ENCODE measurements at places on chromosomes 3 and 15.

- DNase-seq: no peak
Measured at GRCh38 chr3:128823631-128824030, 55.8 kb upstream of the ACAD9 start.

GRCh38 chr3:108394563-108394962, 98.2 kb downstream of the HHLA2 start:
- no peak for DNase-seq

DNA sequence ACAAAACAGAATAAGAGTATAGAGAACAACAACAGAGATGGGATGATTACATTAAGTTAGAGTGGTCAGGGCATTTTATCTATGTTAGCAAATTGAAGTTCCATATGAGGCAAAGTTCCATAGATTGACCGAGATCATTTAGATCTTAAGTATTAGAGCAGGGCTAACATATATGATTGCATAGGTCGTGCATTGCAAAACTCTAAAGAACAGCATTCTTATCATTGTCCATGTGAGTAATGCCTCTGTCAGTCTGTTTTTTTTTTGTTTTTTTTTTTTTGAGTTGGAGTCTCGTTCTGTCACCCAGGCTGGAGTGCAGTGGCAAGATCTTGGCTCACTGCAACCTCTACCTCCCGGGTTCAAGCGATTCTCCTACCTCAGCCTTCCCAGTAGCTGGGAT, 341.7 kb upstream of the KCNH8 start:
- DNase-seq: no peak

GRCh38 chr3:10552631-10552943, 47.2 kb upstream of the ATP2B2 start:
- DNase-seq: peak; percentile 63

DNA sequence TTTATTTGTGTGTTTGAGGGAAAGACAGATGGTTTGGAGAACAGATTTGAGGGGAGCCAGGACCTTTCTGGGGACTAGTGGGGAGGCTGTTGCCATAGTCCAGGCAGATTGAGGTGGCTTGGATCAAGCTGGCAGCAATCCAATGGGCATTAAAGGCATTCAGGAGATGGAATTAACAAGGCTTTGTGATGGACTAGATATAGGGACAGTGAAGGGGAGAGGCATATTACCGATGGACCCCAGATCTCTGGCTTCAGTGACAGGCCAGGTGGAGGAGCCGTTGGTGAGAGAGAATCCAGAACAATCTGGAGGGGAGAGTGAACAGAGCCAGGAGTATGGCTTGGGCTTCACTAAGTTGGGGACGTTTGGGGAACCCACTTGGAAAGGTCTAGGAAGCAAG, 124.8 kb downstream of the EEFSEC start:
- DNase-seq: no peak

- DNase-seq: no peak
Measured at GRCh38 chr3:36686516-36686915, 77.8 kb downstream of the DCLK3 start.

- DNase-seq: no peak
Measured at GRCh38 chr3:156323466-156323865, 203.1 kb downstream of the KCNAB1 start.

DNA sequence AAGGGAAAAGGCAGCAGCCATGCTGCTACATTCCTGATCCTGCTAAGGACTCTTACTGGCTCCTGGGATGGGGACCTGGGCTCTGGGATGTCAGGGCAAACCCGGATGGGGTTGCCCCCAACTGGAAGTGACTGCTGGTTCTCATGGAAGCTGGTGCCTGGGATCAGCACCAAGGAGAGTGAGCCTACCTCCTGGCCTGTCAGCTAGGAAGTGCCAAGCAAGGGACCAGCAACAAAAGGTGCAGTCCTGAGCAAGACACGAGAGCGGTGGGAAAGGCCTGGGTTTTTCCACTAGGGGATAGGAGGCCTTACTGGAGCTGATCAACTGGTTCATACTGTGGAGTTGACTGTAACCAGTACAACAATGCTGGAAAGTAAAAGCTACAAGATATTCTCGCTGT, 47.9 kb upstream of the SYNM start:
- no peak for DNase-seq

DNA sequence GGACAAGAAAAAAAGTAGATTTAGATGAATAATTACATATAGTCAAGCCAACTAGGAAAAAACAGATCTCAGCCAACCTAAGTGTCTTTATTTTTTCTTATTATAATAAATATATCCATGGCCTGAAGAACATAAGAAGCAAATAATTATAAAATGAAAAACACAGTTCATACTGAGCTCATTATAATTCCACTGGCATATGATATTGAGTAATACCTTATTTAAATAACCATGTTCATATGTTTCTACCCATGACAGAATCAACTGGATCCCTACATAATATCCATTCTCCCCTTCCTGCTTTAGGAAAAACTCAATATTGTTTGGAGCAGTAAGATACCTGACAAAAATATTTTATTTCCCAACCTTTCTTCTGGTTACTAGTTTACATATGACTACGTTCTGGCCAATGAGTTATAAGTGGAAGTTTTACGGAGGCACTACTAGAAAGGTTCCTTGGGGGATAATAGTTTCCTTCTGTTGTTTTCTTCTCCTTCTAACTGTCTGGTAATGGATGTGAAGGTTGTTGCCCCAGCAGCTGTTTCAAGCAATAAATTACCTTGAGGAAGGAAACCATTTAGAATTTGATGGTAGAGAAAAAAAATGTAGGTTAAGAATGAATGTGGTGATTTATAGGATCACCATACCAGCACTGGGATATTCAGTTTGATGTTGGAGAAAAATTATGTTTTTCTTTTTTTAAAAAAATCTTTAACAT, 184.1 kb upstream of the MBNL1 start:
- DNase-seq: no peak

GRCh38 chr3:185717121-185717520, 107.7 kb downstream of the IGF2BP2 start:
- no peak for DNase-seq

DNA sequence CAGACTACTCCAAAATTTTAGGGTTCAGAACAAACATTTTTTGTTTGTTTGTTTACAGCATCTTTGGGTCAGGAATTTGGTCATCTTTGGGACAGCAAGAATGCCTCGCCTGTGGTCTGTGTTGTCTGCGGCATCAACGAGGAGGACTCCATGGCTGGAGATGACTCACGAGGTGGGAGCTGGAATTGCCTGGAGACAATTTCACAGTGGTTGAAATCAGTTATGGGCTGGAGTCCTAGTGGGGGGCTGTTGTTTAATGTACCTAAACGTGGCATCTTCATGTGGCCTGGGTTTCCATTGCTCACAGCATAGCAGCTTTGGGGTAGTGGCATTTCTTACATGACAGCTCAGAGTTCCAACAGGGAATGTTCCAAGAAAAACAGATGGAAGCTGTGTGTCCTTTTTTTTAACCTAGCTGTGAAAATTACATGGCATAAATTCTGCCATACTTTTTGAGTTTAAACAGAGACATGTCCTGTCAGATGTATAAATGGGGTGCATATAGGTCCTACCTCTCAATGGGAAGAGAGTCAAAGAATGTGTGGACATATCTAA, 507.3 kb upstream of the CBLB start:
- DNase-seq: no peak

GRCh38 chr3:142275856-142276255, 50.5 kb upstream of the GK5 start:
- no peak for DNase-seq

- no peak for DNase-seq
Measured at GRCh38 chr3:138049157-138049919, 39.4 kb downstream of the CLDN18 start.

GRCh38 chr3:118818386-118818785, 216.3 kb downstream of the IGSF11 start:
- no peak for DNase-seq

- DNase-seq: no peak
Measured at GRCh38 chr3:170689296-170689829, 103.5 kb upstream of the SLC7A14 start.

DNA sequence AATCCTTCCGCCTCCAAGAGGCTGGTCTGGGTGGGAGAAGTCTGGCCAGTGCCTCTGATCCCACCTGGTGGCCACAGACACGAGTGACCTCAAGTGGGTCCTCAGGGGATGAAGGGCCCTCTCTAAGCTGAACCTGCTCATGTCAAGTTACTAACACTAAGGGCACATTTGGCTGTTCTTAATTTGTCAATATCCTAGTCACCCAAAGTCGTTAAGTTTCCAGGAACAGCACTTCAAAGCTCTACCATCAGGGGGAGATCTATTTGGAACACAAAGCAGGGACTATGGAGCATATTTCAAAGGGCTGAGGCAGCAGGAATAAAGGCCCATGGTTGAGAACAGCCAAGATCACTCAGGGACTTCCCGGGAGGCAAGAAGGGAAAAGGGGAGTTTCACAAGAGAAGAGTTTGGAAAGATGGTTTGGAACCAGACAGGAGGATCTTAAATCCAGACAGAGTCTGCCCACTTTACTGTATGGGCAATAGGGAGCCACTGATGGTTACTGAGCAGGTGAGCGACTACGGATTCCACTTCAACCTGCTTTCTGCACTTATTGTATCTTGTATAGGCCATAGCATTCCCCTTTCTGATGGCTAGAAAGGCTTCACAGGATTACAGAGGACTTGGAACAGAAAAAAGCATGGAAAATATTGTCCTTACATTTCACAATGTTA, 13.7 kb downstream of the OXTR start:
- DNase-seq: no peak

DNA sequence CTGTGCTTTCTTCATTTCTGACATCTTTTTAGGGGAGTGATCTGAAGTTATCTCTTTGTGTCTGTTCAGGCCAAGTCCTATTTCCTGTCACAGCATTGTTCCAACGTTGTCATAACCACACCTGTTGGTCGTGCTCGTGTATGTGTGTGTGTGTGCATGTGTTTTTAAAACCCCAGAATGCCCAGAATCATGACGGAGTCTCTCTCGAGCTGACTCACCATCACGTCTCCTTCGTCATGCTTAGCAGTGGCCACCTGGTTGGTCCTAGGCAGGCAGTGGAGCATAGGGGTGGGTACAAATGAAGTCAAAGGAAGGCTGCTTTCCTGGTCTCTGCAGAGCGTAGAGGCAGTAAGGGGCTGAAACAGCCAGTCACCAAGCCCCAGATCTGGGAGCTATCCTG, 126.8 kb upstream of the ABHD17C start:
- DNase-seq: no peak

GRCh38 chr3:191094057-191094845, 104.8 kb upstream of the OSTN start:
- DNase-seq: no peak

DNA sequence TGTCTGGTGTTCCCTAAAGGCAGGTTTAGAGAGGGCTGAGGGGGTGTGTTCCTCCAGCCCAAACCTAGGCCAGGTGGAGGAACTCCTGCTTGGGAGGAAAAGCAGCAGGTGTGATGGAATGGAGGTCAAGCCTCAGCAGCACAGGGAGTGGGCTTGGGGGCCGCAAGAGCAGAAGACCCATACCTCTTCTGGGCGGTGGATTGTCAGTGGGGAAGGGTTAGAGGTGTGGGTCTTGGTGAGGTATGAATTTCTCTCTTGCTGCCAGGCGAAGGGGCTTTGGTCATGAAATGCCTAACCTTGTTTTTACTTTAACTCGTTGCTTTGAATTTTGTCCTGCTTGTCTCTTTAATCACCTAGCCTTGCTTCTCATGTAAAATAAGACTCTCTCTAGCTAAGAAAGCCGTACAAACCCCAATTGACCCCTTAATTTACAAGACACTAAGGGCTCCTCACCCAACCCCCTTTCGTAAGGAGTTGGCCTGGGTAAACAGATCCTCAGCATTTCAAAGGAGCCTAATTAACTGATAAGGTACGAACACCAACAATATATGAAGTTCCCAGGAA, 38.9 kb downstream of the DHX30 start:
- no peak for DNase-seq

GRCh38 chr15:81092559-81092902, 41.5 kb upstream of the CFAP161 start:
- DNase-seq: no peak

GRCh38 chr3:141386611-141387111, 18.4 kb downstream of the ZBTB38 start:
- no peak for DNase-seq

- no peak for DNase-seq
Measured at GRCh38 chr3:49761661-49762060, 24.7 kb downstream of the IP6K1 start.

DNA sequence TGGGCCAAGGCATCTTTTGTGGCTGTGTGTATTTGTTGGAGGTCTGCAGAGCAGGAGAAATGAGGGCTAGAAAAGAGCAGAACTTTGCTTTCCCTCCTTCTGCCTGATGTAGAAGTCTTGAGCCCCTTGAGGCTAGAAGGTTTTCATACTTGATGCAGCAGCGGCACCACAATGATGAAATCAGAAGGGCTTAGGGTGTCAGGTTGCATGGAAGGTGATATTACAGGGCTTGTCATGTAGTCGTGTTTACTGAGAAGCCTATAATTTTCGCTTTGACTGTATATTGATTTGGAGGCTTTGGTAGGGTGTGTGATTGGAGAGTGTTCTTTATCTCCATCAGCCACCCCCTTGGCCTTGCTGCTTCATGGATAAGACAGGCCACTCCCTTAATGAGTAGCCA, 339.8 kb downstream of the THSD4 start:
- DNase-seq: no peak

GRCh38 chr15:62672268-62672667, 370.3 kb upstream of the TPM1 start:
- DNase-seq: no peak

- DNase-seq: no peak
Measured at GRCh38 chr15:81471151-81471550, 97.1 kb upstream of the TMC3 start.

DNA sequence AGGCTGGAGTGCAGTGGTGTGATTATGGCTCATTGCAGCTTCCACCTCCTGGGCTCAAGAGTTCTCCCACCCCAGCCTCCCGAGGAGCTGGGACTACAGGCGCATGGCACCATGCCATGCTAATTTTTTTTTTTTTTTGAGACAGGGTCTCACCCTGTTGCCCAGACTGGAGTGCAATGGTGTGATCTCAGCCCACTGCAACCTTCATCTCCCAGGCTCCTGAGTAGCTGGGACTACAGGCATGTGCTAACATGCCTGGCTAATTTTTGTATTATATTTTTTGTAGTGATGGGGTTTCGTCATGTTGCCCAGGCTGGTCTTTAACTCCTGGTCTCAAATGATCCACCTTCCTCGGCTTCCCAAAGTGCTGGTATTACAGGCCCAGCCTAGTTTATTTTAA, 4.0 kb downstream of the TEX9 start:
- no peak for DNase-seq

- DNase-seq: no peak
Measured at GRCh38 chr3:78496501-78496900, 1271.3 kb downstream of the ROBO1 start.

DNA sequence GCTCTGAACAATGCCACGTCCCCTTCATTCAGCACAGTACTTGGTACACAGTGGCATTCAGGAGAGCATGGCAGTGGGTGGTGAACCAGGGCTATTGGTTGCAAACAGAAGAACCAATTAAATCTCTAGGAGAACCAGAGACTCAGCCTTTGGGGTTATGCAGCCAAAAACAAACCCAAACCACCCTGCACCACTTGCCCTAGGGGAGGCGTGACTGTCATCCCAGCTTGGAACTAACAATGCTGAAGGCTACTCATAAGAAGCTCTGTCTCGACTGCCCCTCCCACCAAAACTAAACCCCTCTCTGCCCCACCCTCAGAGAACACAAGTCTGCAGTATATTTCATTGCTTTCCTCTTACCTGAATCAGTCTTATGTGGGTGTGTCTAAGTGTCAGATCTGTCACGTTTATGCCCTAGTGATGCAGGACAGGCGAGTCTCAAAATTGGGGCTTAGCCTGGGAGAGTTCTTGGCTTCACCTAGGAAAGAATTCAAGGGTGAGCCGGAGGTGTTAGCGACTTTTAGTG, 15.2 kb upstream of the KLHL40 start:
- DNase-seq: peak; percentile 6

All from activated effector memory CD4-positive, alpha-beta T cell treated with anti-CD3 and anti-CD28 coated beads, Interleukin-2, amount 50 U/mL, for 16 hours (primary cell).